ENCODE measurements at places on chromosomes 12 and 14.

DNA sequence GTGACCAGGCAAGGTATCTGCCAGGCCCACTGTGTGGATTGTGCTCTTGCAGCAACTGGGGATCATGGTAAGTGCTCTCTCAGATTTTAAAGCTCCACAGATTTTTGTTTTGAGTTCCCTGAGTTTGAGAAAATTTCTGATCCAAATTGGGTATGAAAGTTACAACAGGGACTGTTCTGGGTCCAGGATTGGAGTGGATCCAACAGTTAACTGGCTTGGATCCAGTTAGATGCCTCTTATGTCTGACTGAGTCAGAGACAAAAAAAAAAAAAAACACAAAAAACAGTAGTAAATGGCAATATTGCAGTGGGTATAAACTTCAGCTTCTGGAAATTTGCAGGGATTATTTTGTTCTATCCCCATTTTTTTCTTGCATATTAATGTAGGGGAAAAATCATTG, 598.8 kb downstream of the C12orf50 start:
- no peak for DNase-seq

DNA sequence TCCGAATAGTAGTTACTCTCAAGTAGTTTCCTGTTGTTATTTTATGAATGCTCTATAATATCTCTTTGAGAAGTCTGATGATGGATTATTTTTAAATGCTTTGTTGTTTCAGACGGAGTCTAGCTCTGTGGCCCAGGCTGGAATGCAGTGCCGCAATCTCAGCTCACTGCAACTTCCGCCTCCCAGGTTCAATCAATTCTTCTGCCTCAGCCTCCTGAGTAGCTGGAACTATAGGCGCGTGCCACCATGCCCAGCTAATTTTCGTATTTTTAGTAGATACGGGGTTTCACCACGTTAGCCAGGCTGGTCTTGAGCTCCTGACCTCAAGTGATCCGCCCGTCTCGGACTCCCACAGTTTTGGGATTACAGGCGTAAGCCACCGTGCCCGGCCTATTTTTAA, 1.4 kb upstream of the OS9 start:
- DNase-seq: no peak

DNA sequence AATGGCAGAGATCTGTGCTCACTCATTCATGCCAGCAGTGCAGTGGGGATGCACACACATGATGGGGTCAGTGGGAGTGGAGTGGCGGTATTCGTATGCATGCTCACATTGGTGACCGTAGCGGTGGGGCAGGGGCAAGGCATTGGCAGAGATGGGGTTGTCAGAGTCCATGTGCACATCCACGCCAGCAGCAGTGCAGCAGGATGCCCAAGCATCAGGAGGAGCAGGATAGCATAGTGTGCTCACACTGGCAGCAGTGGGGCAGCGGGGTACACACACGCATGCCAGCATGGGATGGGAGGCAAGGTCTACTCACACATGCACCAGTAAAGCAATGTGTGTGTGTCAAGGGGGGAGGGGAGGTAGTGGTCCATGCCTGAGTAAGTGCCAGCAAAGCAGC, 89.4 kb upstream of the GARIN6 start:
- DNase-seq: no peak

DNA sequence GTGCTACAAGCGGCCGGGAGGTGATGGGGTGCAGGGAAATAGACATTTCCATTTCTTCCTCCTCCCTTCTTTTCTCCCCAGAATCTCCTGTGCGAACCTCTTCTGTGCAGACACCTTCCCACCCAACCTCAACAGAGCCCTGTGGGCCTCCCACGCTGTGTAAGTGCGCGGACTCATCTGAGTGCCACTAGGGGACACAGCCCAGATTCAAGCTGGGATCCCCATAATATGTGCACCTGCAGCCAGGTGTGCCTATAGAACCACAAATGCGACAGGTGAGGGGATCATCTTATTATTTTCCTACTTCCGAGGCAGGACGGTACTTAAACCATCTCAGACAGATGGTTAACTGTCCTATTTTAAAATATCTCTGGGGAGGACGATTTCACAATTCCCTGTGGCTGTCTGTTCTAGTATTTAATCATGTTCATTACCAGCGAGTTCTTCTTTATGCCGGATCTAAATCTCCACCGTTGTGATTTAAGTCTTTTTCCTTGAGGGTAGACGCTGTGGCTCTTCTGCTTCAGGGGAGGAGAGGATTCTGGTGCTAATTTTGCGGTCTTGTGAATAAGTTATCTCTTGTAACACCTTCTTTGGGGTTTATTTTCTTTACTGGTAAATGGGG, 17.2 kb upstream of the CACNA1C start:
- no peak for DNase-seq

DNA sequence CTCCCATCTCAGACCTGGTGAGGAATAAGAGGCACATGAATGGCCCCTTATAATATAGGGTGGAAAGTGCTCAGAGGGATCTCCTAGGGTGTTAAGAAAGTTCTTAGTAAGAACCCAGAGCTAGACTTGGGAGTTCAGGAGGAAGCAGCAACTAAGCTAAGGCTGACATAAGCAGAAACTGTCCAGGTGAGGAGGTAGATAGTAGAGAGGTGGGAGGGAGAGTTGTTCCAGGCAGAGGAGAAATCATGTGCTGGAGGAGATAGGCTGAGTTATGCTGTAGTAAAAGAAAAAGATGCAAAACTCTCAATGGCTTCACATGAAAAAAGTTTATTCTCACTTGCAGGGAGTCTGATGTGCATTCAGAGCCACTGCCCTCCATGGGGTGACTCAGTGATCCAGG, 50.7 kb downstream of the FOS start:
- DNase-seq: no peak

DNA sequence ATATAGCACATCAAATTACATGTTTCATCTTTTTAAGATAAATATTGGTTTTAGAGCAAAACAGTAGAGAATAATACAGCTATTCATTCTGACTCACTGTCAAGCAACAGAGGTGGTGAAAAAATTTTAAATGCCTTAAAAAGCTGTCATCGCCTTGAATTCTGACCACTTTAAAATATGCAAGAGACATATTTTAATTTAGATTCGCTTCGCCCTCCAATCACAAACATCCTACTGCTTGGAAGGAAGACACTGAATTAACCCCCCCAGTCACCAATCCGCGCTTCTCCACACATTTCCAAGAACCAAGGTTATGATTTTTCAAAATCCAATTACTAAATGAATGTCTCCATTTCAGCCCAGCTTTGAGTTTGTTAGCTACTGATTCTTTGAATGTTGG, 112.4 kb downstream of the TMEM132D start:
- DNase-seq: no peak

- DNase-seq: no peak
Observed at GRCh38 chr12:97347956-97348355, 114.6 kb upstream of the RMST start.

DNA sequence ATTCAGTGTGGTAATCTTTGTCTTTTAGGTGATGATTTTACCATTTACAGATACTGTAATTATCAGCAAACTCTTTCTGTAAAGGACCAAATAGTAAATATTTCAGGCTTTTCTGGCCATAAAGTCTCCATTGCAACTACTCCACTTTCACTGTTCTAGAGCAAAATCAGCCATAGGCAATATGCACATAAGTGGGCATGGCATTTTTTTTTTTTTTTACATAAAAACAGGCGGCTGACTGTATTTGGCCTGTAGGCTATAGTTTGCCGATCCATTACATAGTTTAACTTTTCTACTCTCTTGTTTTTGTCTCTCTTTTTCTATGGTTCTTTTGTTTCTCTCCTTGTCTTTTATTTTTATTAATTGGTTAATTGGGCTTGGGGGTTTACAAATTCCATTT, 39.4 kb downstream of the RPH3A start:
- DNase-seq: no peak
